Activated CD4-positive, CD25-positive, alpha-beta regulatory T cell treated with anti-CD3 and anti-CD28 coated beads, Interleukin-2, amount 50 U/mL, for 16 hours (primary cell): ENCODE measurements at places on chromosomes 4 and X.

DNA sequence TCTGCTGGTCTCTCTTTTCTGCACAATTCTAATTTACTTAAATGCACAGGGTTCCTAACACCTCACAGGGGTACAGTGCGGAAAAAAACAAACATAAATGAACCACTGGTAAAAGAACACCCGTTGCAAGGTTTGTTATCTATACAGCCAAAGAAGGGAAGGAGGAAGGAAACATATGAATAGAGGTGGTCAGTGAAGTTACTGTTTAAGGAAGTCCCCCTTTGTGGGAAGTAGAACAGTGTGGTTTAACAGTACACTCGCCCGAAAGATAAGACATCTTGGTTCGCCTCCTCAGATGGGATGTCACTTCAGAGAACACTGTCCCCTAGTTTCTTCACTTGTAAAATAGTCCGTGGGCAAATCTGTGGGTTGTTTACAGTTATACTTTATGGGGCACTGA, 57.5 kb downstream of the TEC start:
- no peak for DNase-seq

- no peak for DNase-seq
These were observed 1067.7 kb upstream of the PABPC4L start for GRCh38 chr4:135269125-135269890.

DNA sequence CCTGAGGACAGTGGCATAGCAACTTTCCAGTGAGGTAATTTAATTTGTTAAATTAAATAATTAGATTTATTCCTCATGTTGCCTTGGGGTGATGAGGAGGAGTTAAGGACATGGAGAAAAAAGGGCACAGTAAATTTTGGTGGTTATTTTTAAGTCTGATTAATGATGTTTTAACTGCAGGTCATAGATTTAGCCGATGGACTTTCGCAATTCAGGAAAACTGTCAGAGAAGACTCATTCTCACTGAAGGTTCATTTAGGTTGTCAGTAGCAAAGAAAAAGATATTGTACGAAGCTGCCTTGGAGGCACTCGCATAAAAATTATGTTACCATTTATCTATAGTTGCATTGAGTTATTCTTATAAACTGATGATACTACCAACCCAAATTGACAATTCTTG, 164.2 kb upstream of the PITX2 start:
- no peak for DNase-seq

- DNase-seq, result no peak
These were observed 1.6 kb upstream of the UNC5C start for GRCh38 chr4:95550115-95550987.

DNA sequence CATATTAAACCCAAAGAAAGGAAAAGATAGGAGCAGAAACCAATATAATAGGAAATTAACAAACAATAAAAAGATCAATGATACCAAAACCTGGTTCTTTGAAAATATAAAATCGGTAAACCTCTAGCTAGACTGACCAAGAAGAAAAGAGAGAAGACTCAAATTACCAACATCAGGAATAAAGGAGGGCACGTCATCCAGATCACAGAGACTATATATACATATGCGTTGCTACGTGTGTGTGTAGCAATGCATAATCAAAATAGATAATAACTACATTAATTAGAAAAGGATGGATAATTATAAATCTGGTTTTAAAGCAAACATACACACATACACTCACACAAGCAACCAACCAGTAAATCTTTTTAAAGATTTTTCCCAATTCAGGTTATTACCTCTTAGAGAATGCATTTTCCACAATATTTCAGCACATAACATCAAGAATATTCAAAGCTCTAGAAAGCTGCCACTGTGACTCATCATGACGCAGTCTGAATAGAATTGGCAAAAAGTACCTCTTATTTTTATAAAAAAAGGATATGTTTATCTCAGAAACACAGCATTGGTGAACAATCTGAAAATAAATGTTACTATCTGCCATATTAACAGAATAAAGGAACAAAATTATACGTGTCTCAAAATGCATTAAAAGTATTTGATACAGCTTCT, 41.4 kb upstream of the USP9X start:
- DNase-seq, result no peak

- DNase-seq, result no peak
These were observed 37.0 kb upstream of the AREG start for GRCh38 chr4:74407891-74408290.

DNA sequence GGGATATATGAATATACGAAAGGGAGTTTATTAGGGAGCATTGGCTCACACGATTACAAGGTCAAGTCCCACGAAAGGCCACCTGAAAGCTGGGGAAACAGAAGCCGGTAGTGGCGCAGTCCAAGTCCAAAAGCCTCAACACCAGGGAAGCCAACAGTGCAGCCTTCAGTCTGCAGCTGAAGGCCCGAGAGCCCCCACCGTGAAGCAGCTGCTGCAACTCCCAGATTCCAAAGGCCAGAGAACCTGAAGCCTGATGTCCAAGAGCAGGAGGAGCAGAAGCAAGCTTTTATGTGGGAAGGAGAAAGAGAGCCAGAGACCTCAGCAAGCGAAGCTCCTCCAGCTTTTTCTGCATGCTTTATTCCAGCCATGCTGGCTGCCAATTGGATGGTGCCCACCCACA, 275.8 kb downstream of the PTTG2 start:
- DNase-seq, result no peak

DNA sequence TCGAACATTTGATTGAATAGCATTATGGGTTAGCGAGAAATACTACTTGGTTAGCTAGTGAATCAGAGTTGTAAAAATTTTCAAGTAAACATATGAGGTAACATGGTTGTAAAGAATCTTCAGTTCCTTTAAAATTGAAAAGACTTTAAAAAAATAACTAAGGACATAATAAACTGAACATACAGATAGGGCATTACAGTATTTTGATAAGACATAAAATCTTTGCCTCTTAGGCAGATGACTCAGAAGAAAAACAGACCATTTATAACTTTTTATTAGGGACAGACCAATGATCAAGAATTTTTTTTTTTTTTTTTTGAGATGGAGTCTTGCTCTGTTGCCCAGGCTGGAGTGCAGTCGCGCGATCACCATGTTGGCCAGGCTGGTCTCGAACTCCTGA, 43.1 kb downstream of the PNMA5 start:
- no peak for DNase-seq

- DNase-seq, result no peak
These were observed 255.3 kb upstream of the NRK start for GRCh38 chrX:105567082-105567481.

GRCh38 chr4:115126491-115126890, 13.1 kb upstream of the NDST4 start:
- DNase-seq, result no peak

- no peak for DNase-seq
These were observed 83.8 kb upstream of the ZIC3 start for GRCh38 chrX:137482136-137482535.

DNA sequence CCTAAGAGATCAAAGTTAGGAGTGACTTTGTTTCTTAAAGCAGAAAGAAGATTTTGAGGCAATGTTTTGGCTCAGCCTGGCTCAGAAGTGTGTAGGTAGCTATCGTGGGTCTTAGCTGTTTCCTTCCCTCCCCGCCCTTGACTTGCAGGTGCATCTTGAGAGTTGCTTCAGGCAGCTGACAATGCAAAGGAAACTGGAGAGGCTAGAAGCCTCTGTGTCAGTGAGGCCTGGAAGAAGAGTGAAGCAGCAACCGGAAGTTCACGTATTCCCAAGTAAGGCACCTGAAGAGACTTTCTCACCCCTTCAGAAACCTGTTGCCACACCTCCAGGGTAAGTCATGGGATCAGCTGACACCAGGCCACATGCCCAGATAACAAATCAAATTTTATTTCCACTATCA, 10.6 kb upstream of the XKRX start:
- no peak for DNase-seq

DNA sequence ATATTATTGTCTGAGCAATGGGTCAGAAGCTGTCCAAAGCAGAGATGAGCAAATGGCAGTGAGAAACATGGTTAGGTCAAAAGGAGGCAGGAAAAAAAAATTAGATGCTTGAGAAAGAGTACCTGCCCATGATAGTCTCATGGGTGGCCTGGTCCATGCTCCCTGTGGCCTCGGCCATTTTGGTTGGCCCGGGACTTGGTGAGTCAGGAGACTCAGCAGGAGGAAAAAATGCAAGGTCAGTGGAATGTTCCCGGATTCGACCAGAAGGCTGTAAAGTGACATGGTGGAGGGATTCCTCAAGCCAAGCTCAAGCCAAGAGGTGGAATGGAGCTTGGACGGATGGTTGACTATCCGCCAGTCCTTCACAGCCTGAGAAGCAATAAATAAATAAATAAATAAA, 236.7 kb downstream of the ASMT start:
- no peak for DNase-seq

GRCh38 chr4:42144028-42144427, 8.4 kb downstream of the BEND4 start:
- no peak for DNase-seq

DNA sequence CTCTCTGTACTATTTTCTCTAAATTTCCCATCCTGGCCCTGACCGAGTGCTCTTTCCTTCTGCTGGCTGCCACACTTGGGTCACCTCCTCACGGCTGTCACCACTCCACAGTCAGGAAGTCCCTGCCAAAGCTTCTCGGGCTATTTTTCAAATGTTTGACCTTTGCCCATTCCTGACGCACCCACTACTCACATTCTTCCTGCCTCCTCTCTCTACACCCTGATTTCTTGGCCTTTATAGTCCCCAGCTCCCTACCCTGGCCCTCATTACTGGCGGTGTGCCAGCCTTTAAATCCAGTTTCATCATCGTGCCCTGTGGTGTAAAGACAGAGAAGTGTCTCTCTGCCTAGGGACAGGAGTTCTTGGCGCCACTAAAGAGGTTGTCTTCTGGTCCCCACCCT, 46.4 kb upstream of the GATB start:
- no peak for DNase-seq
